ENCODE measurements at places on chromosomes 6 and 20.

DNA sequence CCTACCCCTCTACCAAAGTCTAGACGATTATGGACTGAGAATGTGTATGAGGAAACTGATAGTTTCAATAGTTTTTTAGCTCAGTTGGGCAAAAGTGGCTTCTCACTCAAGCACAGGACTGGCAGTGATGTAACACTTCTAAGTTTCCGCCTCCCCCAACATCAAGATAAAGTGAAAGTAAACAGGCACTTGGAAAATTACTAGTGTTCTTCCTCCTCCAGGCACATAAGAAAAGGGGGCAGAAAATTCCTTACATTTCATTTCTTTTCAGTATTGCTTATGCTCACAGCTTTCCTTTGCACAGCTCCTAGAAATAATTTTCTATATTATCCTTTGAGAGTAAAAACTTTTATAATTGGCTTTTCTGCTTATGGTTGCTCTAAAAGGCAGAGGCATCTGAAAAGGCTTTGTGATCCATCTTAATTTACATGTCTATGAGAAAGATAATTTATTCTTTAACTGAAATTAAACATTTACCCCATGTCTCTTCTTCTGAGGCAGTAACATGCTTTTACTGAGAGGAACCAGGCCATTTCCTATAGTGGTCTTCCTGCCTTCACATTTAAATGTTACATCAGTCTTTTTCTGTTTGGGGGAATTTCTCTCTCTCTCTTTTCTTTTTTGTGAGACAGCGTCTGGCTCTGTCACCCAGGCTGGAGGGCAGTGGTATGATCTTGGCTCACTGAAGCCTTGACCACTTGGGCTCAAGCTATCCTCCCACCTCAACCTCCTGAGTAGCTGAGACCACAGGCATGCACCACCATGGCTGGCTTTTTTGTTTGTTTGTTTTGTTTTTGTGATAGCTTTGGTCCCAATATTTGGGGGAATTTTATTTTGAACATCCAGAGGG lies 65.0 kb upstream of the EEF1A1 start:
- peak; percentile 68 for DNase-seq

- DNase-seq = peak; percentile 24
Measured at GRCh38 chr6:152094992-152095592, 287.6 kb downstream of the ESR1 start.

DNA sequence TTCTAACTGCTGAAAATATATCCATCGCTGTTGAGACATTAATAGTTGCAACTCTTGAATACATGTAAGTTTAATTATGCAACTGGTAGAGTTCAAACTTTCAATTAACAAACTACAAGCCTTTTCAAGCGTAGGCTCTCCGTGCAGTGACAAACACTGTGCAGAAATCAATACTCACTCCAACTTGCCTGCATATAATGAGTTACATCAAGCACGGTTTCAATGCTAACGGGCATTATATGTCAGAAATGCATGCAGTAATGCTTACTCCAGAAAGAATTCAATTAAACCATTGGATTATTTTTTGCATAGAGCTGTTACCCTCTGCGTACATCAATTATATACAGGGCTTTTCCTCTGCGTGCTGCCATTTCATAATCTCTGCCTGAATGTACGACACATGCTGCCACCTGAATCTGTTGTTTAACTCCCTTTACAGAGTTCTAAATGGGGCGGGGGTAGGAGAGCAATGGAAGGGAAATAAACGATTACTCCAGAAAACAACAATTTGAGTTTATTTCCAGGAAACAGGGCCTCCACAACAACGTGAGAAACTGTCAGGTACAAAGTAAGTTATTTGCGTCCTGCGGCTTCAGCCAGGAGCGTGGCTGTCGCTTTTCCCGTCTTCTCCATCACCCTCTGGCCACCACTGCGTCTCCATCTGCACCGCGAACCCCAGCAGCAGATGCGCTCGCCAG lies 1.8 kb downstream of the PTPRK start:
- no peak for DNase-seq

- no peak for DNase-seq
Measured at GRCh38 chr6:158516098-158516497, 43.8 kb upstream of the TMEM181 start.

Data from Panc1 (cell line).